ENCODE measurements at places on chromosomes 6 and 20.

DNA sequence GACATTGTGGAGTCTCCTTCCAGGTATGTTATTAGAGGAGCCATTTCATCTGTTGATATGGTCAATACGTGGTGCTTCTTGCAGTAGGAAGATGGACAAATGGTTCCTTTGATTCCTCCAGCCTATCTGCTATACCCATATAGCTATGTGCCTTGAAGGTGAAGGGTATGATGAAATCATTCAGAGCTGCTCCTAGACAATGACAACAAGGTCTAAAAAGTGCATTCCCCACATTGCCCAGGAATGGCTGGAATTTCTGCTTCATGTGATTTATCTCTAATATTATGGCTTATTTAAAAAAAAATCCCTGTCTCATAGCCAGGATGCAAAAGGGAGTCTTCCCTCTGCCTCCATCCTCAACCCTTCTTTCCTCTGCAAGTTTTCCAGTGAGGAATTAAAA lies 14.1 kb downstream of the DAAM2 start:
- no peak for DNase-seq

DNA sequence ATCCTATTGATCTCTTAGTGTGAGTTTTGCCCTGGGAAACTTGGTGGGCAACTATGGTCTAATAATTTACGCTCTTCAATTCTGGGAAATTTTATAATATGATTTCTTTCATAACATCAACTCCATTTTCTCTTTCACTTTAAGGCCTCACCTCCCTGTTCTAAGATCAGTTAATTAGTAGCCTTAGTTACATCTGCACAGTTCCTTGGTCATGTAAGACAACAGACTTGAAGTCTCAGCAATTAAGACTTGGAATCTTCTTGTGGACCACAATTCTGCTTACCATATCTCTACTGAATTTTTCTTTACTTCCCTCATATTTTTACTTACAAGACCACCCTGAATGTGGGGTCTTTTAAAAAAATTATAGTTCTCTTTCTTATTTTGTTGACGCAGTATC lies 8.7 kb downstream of the ENPP3 start:
- no peak for DNase-seq

DNA sequence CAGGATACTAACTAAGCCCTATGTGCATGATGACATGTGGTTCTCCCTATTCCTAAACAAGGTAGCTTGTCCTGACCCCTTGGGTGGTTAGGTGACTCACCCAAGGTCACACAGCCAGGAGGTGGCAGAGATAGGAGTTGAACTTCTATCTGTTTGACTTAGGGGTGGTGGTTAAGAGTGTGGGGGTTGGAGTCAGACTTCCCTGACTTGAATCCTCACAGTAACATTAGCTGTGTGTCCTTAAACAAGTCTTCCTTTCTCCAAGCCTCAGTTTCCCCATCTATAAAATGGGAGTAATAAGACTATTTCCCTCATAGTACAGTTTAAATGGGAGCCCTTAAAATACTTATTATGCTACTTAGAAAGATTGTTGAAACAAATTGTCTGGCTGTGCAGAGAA lies 21.9 kb downstream of the SLC12A5 start:
- no peak for DNase-seq

GRCh38 chr6:44001318-44002066 lies 125.8 kb downstream of the MRPL14 start:
- DNase-seq = no peak

DNA sequence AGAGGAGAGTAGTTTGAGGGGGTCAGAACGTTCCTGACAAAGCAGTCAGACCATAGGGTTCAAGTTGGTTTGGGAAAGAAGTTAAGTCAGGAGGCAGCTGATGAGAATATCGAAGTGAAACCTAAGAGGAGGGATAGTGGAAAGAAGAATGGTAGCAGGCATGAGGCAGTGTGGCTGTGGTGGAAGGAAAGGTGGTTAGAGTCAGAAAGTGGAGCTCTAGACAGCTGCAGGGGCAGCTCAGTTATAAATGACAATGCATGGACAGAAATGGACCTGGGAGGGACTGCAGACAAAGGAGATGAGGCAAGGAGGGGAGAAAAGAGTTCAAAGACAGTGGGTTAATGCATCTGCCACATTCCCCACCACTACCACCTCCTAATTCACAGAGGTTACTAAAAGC lies 66.6 kb downstream of the SMLR1 start:
- no peak for DNase-seq

- DNase-seq = no peak
Observed at GRCh38 chr6:7833751-7834070, 76.9 kb downstream of the TXNDC5 start.

DNA sequence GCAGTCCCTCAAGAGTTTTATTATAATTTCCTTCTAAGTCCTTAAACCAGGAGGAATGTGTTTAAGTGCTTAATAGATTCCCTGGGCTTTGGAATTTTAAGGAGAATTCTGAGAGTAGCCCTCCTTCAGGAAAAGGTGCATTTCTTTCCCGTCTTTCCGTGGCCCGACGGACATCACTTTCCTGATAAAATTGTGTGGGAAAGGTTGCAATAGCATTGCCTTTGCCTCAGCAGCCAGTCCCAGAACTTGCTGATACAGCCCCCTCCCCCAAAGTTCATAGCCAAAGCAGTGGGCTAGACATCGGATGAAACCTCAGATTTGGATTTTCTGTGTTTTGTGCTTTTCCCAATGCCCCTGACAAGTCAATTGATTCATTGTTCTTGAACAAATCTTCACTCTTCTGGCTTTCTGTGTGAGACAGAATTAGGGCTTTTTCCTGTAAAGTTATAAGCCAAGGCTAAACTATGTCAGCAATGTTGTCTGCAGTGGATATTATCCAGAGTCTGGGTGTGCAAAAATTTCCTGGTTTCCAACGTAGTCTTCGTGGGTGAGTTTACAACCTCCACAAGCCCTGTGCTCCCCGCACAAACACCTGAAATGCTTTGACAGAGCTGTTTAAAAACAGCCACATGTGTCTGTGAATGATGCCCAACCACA lies 1.1 kb upstream of the SMOC2 start:
- DNase-seq = no peak

- peak; percentile 41 for DNase-seq
Observed at GRCh38 chr6:129748212-129748900, 38.4 kb upstream of the ARHGAP18 start.

- DNase-seq = no peak
Observed at GRCh38 chr6:31792761-31793171, 2.8 kb downstream of the VARS1 start.

GRCh38 chr20:39602649-39603048 lies 640.5 kb downstream of the DHX35 start:
- no peak for DNase-seq

DNA sequence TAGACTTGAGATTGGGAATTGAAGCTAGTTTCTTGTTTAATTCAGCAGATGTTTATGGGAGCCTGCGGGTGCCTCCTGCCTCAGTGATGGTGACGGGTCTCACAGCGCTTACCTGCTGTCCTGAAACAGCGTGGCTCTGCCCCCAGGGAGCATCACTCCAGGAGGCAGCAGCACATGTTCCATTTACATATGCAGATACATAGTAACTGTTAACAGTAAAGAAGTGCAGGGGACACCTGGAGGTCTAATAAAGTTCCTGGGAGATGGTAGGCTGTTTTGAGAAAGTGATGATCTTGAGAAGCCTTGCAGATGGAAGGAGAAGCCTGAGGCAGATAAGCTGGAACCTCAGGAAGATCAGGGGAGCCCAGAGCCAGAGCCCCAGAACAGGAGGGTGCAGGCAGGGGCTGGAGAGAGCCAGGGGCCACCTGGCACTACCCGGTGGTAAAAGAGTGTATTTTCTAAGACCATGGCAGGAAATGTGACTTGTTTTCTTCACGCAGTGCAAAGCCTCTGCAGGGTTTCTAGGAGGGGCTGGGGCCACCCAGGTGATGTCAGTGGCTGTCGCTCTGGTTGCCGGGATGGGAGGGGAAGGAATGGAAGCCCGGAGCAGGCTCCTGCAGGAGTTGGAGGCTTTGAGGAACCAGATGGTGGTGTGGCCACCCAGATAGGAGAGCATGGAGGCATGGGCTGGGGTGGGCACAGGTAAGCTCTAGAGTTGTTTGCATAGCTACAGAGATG lies 24.2 kb upstream of the KIF25 start:
- DNase-seq = no peak

DNA sequence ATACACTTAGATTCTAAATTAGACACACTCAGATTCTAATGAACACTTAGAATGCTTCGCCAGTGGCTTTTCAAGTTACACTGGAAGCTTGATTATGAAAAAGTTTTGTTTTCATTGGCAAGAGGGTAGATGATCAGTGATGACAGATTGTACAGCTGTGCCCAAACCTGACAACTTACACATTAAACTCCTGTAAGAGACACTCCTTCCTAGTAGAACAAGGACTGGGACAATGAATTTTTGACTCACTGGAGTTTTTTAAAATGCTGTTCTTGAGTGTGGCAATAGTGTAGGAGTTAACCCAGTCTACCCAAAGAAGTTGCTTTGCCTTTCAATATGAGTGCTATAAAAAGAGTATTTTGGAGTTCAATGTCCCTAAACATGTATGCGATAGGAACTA lies 140.8 kb downstream of the SLC16A10 start:
- no peak for DNase-seq

GRCh38 chr6:21604081-21604480 lies 10.5 kb downstream of the SOX4 start:
- no peak for DNase-seq

- no peak for DNase-seq
Observed at GRCh38 chr20:6440443-6440799, 317.6 kb upstream of the FERMT1 start.

- no peak for DNase-seq
Observed at GRCh38 chr6:146224988-146225387, 196.1 kb downstream of the GRM1 start.

DNA sequence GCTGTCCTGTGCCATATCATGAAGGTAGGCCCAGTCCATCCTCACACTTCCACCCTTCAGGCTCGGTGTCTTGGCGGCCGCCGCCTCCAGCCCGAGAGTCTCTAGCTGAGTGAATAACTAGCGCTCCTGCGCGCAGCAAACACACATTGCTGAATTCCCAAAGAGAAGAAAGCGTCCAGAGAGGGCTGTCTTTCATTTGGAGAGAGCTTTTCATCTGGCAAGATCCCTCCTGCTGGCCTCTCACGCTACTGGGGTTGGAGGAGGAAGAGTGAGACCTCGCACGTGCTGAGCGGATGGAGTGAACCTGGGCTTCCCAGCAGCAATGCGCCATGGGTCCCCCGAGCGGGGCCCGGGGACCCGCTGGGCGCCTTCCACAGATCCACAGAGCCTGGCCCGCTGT lies 73.2 kb downstream of the NCR2 start:
- no peak for DNase-seq

DNA sequence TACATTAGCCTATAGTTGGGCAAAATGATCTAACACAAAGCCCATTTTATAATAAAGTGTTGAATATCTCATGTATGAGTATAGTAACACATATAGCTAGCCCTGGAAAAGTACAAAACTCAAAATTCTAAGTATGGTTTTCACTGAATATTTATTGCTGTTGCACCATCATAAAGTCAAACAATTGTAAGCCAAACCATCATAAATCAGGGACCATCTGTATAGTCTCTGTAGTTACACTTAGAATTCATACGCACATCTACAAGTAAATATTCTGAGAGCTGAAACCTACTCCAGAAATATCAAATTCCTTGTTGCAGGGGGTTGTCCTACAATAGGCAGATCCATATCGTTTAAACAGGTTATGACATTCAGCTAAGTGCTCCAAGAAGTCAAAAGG lies 817.3 kb downstream of the BCKDHB start:
- no peak for DNase-seq

DNA sequence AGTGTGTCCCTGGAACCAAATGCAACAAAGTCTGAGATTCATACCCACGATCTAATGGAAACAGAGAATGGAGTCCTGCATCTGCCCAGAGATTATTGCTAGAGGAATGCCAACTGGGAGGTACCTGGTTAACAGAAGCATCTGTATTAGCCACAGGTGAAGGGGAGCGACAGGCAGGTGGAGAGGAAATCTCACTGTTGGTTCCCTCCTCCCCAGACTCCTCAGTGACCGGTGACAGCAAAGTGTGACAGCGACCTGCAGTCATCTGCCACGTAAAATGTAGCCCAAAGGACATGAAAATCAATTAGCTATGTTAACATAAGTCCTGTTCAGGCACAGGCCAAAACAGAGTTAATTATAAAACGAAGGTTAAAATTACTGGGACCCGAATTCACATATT lies 336.6 kb downstream of the SYNE1 start:
- peak; percentile 3 for DNase-seq

GRCh38 chr6:127481111-127481510 lies 21.9 kb upstream of the KIAA0408 start:
- DNase-seq = no peak

DNA sequence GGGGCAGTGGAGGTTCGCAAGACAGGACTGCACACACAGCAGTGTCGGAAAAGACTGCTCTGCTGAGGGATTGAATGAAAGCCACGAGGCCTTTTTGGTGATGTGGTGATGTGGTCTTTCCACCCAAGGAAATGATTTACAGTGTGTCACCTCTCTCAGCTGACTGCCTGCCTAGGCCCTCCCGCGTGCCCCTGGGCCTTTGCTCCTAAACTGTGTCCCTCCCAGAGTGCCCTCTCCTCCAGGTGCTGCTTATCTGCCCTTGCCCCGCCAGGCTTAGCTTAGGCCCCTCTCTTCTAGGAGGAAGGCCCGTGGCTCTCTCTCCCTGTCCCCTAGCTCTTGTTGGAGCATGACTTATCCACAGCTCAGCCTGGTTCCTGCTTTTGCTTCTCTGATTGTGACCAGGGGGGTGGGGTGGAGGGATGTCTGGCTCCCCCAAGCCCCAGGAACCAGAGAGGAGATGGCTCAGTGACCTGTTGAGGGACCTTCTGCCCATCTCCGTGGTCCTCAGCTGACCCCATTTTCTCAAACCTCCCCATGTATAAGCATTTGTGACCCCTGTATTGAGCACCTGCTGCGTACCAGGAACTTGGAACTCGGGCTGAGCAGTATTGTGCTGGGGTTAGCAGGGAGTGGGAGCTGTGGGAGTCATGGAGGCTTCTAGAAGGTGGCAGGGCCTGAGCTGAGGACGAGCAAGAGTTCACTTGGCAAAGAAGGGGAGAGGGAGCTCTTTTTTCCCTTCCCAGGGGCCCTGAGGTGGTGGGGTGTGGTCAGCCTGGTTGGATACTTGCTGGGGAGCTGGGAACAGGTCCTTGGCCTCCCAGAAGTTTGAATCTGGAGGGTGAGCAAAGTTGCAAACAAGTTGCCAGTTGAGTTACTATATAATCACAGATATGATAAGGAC lies 2.2 kb downstream of the SRC start:
- DNase-seq = no peak

DNA sequence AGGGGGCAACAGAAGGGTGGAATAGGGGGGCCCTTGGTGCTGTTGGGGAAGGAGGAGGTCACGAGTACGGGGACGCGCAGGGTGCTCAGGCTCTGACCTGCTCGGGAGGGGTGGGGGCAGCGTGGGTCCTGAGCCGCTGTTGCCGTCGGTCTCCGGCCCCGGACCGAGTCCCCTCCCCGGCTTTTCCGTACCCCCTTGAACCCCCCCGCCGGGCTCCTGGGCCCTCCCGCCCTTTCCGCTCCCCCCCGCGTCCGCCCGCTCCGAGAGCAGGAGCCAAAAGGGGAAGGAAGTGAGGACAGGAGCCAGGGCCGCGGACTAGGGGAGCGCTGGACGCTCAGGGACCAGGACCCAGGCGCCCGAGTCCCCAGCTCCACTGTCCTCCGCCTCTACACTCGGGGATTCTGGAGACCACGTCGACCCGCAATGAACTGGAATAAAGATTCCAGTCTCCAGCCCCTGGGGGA lies at the start of gene RGL2:
RGL2 (minus strand) TSS at position 170 of the 464 bp plus-strand sequence. CDS start 332 bp downstream, outside the sequence.
- DNase-seq = peak; percentile 58

GRCh38 chr6:4474810-4475209 lies 301.4 kb upstream of the CDYL start:
- no peak for DNase-seq

Data from NCI-H510A treated with DMSO at 0.1 percent for 48 hours (cell line).